ENCODE measurements at places on chromosomes 3 and 15.

- no peak for DNase-seq
Observed at GRCh38 chr15:85501574-85501973, 121.2 kb downstream of the AKAP13 start.

- DNase-seq = no peak
Observed at GRCh38 chr15:87576486-87577176, 679.9 kb downstream of the NTRK3 start.

- DNase-seq = no peak
Observed at GRCh38 chr3:68162644-68163043, 508.2 kb upstream of the SUCLG2 start.

DNA sequence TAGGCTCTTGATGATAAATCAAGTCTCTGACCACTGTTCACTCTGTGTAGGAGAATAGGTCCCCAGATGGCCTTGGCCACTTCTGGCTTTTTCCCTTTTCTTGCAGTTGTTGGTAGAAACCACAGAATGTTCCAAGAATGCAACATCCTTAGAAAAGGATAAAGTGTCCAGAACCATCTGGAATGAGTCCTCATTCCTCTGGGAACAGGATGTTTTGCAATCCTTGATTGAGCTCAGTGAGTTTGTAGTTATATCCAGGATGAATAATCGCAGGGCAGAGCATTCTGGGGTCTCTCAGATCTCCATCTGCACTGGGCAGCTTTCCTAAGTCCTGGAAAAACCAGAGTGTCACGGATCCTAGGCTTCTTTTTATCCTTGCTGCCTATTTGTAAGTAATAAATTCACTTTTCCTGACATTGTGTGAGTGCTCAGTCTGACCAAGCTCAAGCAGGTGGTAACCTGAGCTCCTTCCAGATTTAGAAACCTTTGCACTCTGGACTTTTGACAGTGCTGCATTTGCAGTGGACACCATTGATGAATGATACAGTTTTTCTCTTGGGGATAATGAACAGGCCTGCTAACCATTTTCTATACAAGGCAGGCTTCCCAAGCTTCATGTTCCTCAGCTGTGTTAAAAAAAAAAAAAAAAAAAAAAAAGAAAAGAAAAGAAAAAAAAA lies 1028.6 kb downstream of the OTOL1 start:
- no peak for DNase-seq

- peak; percentile 28 for DNase-seq
Observed at GRCh38 chr3:159263750-159264553, 462.1 kb downstream of the MFSD1 start.

- no peak for DNase-seq
Observed at GRCh38 chr15:100255644-100256043, 86.1 kb downstream of the ADAMTS17 start.

DNA sequence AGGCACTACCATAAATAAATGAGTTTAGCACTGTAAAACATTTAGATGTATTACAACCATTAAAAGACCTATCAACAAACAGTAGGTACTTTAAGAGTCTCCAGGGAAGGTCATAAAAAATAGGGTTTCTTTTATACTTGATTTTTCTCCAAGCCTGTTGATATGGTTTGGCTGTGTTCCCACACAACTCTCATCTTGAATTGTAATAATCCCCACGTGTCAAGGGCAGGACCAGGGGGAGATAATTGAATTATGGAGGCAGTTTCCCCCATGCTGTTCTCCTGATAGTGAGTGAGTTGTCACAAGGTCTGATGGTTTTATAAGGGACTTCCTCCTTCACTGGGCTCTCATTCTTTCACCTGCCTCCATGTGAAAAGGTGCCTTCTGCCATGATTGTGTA lies 468.9 kb upstream of the UBE2E2 start:
- DNase-seq = peak; percentile 6

DNA sequence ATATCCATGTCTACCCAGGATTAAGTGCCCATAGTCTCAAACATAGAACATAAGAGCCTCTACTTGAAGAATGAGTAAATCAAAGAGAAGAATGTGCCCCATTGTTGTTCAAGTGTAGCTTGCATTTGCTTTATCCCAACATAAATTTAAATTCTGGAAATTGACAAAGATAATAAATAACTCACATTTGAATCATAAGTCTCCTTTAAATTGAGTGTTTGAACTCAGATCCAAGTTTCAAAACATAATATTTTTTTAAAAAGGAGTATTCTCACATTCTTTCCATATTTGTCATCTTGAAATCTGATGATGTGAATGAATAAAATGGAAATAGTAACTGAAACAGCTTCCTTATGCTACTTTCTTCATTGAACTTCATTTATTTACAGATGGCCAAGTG lies 135.2 kb downstream of the MECOM start:
- DNase-seq = no peak

DNA sequence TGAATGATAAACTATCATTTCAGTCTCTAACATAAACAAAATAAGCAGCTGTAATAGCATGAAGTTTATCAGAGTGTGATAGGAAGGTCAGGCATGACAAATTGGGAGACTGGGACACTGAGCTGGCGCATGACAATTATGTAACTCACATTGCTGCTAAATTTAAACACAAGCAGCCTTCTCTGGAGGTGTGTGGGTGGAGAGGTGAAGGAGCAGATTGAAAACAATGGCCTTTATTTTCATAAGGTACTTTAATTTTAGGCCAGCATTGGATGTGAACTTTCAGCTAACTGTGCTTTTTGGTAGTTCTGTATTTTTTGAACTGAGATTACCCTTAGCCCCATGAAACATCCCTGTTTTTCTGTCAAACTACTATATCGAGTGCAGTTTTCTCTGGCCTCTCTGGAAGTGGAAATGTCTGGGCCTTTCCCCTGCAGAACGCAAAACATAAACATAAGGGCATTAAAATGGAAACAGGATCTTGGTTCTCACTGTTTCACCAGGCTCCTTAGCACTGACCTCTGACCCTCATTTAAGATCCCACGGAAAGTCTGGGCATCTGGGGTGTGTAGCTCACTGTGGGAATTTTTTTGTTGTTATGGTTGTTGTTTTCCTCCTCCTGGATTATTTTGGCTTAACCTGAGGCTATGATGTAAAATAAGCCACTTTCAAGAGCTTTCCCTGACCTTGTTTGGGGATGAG lies 160.1 kb upstream of the DPH6 start:
- DNase-seq = no peak

DNA sequence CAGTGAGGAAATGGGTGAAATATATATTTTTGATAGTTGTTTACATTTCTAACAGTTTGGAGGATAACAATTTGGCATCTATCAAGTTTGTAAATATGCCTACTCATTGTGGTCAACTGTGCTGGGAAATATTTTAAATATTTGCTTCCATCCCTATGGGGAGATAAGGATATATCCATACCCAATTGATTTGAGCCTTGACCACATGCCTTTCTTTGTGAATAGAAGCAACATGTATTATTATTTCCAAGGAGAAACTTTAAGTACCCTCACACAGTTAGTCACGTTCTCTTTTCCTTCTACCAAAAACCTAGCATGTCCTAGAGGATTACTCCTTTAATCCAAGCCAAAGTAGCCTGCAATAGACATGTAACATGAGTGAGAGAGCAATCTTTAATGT lies 245.4 kb upstream of the CBLB start:
- DNase-seq = no peak

GRCh38 chr15:99052205-99052604 lies 44.6 kb upstream of the PGPEP1L start:
- no peak for DNase-seq

- no peak for DNase-seq
Observed at GRCh38 chr3:114447950-114448479, 154.2 kb downstream of the TIGIT start.

DNA sequence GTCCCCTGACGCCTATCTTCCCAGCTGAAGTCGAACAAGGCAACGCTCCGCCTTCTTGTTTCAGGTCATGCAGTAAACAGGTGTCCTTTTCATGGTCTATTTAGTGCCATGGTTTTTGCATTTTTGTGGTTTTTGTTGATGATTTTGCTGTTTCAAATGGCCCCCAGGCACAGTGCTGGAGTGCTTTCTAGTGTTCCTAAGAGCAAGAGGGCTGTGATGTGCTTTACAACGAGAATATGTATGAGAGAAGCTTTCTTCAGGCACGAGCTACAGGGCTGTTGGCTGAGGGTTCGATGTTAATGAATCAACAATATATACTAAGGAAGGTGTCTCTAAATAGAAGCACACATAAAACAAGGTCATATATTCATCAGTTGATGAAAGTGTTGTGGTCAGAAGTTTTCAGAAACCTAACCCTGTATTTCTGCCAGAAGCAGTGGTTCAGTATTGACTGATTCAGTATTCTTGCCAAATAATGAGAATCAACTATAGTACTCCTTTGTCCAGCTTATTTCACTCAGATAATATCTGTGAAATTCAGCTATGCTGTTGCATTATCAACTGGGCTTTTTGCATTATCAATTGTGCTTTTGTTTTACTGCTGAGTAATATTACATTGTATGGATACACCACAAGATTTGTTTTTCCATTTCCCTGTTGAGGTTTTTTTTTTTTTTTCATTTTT lies 18.5 kb downstream of the LIMD1 start:
- no peak for DNase-seq

All from HEK293T (cell line).